Amygdala (tissue), 56 donors: ENCODE measurements at places on chromosomes 12 and 14.

DNA sequence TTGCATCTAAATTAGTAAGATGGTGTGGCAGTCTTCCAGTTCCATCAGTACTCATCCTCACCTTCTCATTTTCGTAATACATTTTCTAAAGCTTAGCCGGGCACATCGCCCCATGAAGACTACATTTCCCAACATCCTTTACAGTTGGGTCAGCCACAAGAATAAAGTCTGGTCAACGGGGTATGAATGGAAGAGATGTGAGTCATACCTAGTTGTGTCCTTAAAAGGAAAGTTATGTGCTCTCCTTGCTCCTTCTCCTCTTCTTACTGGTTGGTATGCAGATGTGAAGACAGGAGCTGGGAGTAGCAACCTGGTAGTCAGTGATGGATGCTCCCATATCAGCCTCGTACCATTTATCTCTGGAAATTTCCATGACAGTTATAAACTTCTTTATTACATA, 35.9 kb upstream of the EGLN3 start:
- DNase-seq: no peak

GRCh38 chr12:62009445-62009844, 250.8 kb upstream of the USP15 start:
- no peak for DNase-seq

DNA sequence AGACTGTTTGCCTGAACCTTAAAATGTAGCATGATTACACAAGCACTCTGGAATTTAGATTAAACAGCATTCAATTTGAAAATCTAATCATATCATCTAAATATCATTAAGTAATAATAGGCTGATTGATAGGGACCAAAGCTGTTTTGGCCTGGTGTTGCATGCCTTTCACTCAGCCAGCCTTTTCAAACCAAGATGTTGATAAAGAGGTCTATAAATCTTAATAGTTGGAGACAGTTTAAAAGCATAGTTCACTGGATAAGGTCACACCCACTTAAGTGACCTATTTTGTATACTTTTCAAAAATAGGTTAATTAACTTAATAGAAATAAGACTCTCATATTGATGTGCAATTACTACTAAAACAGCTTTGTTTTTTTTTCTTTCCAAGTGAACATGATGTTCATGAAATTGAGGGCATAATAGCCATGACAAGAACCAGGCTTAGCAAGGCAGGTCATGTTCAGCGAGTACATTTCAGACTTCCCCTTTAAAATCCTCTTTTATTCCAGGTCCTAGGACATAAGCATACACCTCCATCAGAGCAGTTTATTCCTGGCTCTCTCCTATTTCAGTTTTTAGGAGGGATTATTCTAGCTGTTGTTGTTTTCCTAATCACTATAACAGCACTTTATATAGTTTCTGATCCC, 349.0 kb downstream of the RAD51B start:
- DNase-seq: no peak

- DNase-seq: no peak
Measured at GRCh38 chr14:24145690-24146452, 539 bp downstream of the PSME2 start.

- DNase-seq: no peak
Measured at GRCh38 chr12:46259071-46259470, 9.8 kb downstream of the SLC38A1 start.

DNA sequence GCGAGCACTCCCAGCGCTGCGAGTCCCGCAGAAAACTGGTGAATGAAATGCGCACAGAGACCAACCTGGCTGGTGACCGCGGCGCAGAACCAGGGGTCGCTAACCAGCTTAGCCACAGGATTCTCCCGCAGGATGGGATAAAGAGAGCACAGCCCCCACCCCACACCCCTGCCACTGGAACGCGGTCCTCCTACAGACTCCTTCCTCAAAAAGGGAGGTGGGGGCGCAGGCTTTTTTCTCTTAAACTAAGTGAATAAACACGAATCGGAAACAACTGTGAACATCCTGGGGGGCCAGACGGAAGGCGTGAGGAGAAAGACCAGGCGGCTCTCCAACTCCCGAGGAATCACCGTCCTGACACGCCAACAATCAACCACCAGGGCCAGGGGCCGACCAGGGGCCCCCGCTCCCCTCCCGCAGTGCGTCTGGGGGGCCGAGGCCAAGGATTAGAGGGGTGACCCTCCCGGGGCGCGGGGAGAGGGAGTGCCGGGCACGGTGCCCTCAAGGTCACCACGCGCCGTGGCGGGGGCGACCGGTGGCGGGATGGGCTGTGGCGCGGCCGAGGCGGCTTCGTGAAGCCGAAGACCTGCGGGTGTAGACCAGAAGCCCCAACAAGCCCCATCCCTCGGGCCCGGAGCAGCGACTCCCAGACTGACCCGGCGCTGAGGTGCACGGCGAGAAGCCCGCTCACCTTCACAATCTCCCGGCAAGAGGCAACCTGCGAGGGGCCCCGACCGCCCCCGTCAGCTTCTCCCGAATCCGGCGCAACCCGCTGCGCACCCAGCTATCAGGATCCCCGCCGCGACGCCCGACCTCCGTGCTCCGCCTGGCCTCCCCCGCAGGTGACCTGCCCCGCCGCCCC, 704 bp downstream of the ATP2B1 start:
- DNase-seq: no peak

GRCh38 chr14:55433880-55434804, 6.3 kb downstream of the TBPL2 start:
- no peak for DNase-seq

- no peak for DNase-seq
Measured at GRCh38 chr12:110579535-110580253, 3.4 kb downstream of the PPTC7 start.

DNA sequence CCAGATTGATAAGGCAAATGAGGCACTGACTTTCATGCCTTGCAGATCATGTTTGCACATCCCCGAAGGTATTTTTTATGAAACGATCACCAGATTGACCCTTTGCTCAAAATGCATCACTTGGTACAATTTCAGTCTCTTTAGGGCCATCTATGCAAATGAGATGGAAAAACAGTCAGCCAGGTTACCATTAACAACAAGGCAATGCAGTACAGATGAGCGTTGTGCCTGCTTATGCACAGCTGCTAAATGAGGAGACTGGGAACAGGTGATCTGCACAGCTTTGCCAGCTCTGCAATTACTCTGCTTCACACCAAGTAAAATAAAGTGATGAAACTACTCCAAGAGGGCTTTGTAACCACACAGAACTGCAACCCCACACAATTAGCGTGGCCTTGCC, 26.1 kb upstream of the PLEKHG7 start:
- DNase-seq: no peak

GRCh38 chr12:120725151-120725658, 421 bp upstream of the ACADS start:
- no peak for DNase-seq

DNA sequence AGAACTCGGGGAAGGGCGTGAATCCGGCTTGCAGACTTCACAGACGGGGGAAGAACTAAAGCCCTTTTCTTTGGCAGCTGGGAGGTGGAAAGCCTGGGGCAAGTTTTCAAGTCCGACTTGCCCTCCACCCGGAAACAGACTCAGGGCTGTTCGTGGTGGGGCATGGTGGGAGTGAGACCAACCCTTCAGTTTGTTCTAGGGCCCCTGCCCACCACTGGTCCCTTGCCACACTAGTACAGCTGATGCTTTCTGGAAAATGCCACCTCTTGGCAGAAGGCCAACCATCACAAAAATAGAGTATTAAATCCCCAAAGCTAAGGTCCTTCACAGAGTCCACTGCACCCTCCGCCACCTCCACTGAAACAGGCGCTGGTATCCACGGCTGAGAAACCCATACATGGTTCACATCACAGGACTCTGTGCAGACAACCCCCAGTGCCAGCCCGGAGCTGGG, 50.4 kb upstream of the DDX11 start:
- DNase-seq: no peak

DNA sequence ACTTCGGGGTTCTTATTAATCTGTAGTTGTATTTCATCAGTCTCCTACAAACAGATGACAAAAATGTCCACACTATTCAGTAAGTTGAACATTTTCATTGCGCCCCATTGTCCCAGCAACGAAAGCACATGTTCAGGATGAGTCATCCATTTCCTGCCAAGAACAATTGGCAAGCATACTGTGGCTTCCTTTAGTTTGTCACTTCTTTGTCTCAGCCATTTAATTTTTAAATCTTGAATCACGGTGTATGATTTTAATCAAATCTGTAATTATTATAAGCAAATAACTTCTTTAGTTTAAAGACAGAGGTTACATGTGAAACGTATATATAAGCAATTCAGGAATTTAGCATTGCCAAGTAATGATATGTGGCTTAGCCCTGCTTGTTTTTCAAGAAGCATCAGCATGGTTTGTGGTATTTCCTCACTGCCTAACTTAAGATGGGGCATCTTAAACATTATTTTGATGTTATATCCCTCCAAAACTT, 211.3 kb upstream of the KRR1 start:
- DNase-seq: no peak

- no peak for DNase-seq
Measured at GRCh38 chr12:96046543-96047228, 11.3 kb upstream of the LTA4H start.

DNA sequence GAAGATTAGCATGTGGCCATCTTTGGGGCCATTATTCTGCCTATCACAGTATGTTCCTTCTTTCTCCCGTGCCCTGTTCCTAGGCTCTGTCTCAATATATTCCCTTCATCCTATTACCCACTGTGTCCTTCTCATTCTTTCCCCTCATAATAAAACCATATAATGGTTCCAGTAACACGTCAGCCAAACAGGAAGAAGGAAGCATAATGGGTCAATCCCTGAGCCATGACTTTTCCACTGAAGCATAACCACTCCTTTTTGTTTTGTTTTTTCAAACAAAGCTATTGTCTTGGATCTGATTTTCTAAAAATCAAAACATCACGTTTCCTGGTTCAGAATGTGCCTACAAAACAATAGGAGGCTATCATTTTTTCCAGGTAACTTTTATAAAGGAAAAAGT, 21.3 kb upstream of the RHOJ start:
- no peak for DNase-seq

DNA sequence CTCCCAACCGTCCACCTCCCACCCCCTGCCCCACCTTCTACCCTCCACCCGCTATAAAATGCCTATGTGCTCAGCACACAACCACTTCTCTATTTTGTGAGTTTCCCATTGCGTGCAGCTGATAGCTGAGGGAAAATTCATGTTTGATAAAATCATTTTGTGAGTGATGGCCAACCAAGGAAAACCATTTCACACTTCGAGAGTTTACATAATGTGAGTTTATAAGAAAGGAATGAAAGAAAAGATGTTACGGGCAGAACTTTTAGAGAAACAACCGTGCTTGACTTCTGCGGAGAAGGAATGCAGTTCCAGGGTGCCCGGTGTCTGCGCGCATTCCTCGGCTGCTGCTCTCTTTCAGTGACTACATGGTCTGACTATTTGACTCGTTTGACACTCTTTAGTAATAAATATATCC, 140.9 kb downstream of the EFCAB11 start:
- no peak for DNase-seq

DNA sequence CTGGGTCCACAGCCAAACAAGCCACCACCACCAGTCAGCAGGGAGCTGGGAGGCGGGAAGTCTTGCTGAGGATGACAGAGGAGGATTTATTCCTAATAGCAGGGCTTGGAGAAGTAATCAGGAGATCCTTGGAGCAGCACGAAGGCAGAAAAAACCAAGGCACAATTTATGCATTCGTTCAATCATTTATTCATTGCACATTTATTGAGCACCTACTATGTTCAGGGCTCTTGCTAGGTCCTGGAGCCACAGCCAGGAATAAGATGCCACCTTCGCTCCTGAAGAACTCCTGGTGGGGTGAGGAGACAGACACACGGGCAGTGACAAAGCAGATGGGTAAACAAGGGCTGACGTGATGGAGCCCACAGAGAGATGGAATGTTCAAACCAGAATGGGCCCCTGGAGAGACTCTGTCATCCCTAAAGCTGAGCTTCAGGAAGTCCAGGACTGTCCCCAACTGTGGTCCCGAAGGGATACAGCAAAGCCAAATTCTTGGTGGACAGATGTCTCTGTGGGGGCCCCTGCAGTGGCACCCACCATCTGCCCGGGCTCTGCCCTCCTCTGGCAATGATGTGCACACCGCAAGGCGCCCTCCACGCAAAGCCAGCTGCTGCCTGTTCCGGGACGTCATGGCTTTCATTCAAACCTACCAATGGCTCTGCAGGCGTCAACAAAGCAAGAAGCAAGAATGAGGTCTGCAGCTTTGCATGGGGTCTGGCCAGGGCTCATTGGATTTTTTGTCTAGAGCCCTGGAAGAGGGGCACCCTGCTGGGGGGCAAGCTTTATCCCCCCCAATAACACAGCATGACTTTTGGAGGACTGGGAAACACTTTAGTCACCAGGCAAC, 3.0 kb upstream of the TESC start:
- no peak for DNase-seq

- DNase-seq: no peak
Measured at GRCh38 chr14:60309867-60310552, 61.0 kb downstream of the PPM1A start.

DNA sequence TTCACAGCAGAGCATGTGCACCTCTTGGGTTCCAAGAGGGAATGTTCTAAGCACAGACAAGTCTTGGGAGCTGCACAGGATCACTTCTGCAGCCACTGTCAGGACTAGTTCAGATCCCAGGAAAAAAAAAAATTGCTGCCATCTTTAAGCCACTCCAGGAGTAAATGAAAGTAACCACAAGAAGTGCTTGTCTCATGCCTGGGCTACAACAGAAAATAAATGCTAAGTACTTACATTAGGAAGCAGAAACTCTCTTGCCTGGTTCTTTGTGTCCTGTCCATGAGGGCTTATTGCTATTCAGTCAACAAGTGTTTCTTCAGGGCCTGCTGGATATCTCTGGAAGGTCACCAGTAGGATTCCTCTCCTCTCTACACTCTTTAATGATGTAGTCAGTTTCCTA, 176.1 kb downstream of the KTN1 start:
- no peak for DNase-seq

GRCh38 chr12:13211859-13212664, 15.5 kb downstream of the EMP1 start:
- DNase-seq: no peak

- DNase-seq: no peak
Measured at GRCh38 chr14:74085828-74086227, 1.1 kb downstream of the LIN52 start.

GRCh38 chr12:19244312-19244711, 114.8 kb downstream of the PLEKHA5 start:
- no peak for DNase-seq
